ENCODE measurements at places on chromosomes 12 and 14.

DNA sequence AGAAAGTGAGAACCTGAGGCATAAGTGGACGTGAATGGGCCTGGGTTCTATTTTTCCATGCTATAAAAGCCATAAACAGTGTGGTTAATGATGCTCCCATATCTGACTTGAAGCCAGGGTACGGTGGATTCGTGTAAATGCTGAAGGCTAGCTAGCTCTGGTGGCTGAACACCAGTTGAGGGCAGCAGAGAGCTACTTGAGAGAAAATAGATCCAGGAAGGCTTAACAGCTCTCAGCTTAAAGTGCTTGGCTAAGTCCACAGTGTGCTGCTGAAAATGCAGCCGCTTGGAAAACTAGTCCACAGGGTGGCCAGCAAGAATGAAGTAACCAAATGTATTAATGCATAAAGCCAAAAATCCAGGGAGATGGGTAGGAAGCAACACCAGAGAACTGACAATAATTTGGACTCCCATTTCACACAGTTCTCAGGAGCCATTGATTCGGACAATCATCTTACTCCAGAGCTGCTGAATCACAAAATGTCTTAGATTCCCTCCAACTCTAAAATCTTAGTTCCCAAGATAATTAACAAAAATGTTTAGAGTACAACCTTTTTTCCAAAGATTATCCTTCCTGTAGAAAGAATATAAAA is 15.0 kb upstream of the FOXG1 start:
- peak; percentile 34 for DNase-seq

DNA sequence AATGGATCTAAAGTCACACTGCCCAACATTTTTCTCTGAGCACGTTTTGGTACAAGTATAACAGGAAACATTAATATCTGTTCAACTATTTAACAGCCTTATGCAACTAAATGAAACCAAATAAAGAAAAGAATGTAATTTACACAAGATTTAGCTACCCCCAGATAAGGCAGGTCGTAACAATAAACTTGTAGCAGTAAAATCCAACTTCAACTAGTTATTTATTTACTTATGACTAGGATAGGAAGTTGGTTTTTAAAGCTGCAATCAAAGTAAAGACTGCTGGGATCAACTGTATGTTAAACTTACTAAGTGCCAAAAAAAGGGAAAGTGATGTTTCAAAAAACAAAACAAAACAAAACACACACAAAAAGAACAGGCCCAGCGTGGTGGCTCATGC is 30.9 kb downstream of the FERMT2 start:
- DNase-seq = no peak

GRCh38 chr12:27293463-27293862 is 39.2 kb upstream of the BMAL2 start:
- no peak for DNase-seq

DNA sequence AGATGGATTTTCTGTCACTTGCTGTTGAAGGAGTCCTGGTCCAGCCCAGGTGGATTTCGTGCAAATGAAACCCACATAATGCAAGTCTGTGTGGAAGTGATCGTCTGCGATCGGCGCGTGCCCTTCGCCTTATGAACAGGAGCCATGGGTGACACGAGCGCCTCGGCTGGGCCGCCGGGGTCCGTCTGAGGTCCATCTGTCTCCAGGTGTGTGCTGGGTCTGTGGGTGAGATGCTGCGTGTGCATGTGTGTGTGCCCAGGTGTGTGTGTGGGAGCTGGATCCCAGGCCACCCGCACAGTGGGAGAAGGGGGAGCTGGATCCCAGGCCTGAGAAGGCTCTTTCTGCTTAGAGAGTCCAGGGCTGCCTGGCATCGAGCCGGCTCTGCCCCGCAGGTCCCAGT is 53.8 kb downstream of the GALNT9 start:
- no peak for DNase-seq

DNA sequence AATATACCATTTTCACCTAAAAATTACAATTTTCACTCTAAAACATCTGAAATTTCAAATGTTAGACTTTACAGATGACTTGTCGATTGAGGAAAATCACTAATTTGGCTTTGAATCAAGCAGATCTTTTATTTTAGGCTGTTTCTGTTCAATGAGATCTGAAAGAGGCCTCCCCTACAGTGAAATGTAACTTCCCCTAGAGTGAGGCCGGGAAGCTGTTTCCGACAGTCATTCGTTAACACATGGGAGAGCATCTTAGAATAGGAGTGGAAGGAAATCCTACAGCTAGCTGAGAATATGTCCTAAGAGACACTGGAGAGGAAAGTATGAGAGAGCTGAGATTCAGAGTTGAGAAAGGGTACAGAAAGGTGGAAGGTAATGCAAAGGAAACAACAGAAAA is 5.7 kb upstream of the C14orf93 start:
- no peak for DNase-seq

DNA sequence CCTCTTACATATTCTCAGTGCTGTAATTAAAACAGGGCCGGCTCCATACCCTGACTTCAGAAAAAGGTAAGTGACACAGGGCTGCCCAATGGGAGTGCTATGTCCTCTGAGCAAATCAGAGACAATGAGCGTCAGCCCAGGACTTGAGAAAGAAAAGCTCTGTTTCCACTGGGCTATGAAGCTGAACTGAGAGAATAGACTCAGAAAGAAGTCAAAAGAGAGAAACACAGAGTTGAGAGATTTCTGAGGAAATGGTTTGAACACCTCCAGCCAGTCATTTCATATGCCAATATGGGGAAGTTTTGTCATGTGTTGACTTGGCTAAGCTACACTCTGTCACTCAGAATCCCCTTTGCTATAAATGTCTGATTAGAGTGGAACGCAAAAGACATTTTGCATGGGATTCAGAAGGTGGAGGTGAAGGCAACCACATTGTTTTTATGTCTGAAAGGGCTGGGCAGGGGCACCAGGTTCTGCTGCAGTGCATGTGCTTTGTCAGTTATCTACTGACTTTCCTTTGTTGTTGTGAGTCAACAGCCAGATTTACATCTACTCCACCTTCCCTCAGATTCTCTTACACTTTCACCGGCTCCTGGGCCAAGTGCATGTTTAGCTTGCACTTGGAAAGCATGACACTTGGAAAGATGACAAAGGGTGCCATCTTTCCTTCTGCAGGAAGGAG is 313.3 kb downstream of the DUSP6 start:
- DNase-seq = no peak

- no peak for DNase-seq
These were observed 3.8 kb downstream of the PSMB5 start for GRCh38 chr14:23030936-23031335.

GRCh38 chr14:99274346-99275221 is 2.6 kb upstream of the BCL11B start:
- DNase-seq = peak; percentile 95

- DNase-seq = no peak
These were observed 134.6 kb downstream of the BTG1 start for GRCh38 chr12:92010853-92011701.

DNA sequence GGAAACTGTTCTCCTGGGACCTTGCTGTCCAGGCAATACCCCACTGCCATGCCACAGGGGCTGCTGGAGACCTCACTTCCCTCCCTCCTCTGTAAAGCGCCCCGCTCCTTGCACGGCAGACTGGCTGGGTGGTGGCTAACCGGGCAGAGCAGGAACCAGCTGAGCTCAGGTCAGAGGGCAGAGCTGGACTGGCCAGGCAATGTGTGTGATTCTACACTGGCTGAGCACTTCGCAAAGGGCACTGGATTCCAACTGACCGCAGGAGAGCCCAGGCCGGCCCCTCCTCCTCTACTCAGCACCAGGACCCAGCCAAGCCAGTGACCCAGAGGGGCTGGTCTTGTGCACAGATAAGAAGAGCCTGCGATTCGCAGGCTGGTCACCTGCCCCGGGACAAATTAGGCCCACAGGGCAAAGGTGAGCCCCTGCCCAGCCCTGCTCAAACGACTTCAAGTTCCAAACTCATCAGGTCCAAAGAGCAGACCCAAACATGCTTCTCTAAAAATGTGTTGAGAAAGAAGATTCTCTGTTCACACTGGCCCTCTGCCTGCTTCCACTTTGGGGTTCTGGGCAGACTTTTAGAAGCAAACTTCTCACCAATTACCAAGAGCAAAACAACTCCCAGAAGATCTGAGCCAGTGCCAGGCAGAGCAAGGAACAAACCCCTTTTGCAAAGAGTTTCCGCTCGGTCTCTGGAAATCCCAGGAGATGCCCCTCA is 54.9 kb upstream of the DIO3 start:
- no peak for DNase-seq

- DNase-seq = no peak
These were observed 53.8 kb upstream of the CCDC175 start for GRCh38 chr14:59630288-59630963.

DNA sequence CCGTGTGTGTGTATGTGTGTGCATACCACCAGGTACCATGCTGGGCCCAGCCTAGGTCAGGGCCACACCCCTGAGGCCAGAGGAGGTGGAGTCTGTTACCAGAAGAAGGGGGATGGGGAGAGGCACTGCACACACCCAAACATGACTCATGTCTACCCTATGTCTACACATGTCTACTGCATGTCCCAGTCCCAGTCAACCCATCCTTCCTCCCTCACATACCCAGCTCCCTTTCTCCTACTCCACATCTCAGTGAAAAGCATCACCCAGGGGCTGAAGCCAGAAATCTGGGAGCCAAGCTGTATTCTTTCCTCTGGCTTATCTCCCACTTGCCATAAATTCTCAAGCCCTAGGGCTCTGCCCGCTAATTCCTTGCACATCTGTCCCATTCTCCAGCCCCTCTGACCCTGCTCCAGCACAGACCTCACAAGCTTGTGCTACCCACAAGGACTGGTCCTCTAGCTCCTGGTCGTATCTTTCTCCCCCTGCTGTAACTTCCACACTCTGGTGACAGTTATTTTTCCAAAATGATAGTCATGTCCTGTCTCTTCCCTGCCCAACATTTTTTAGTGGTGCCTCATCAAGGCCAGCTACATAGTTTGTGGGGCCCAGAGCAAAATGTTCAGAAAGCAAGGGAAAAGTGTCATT is 18.0 kb upstream of the APPL2 start:
- peak; percentile 76 for DNase-seq

- no peak for DNase-seq
These were observed 19.9 kb downstream of the PPP2R5C start for GRCh38 chr14:101781240-101782061.

GRCh38 chr14:55571125-55571889 is 8.7 kb upstream of the KTN1 start:
- no peak for DNase-seq

DNA sequence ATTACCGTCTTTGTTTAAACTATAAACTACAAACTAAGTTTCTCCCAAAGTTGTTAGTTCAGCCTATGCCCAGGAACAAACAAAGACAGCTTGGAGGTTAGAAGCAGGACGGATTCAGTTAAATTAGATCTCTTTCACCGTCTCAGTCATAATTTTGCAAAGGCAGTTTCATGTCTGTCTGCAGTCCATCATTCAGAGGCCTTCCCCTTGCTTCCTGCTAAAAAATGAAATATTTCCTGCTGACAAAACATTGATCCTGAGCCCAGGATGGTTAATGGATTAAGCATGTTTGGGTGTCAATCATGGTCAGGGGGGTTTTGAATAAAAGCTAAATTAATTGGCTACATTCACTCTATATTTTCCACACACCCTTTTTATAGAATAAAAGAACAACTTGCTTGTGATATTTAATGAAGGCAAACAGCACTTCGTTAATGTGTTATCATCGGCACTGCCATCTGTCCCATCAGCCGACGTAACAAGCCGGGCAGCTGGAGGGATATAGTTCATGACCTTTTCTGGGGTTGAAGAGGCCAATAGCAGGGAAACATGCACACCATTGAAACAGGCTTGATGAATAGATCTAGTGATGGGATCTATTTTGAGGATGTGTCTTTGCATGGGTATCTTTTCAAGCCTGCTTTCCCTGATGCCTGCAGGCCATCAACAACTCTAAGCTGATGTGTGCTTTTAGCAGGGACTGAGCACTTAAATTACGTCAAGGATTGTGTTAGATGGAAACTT is 521.3 kb upstream of the TMEM132C start:
- no peak for DNase-seq

DNA sequence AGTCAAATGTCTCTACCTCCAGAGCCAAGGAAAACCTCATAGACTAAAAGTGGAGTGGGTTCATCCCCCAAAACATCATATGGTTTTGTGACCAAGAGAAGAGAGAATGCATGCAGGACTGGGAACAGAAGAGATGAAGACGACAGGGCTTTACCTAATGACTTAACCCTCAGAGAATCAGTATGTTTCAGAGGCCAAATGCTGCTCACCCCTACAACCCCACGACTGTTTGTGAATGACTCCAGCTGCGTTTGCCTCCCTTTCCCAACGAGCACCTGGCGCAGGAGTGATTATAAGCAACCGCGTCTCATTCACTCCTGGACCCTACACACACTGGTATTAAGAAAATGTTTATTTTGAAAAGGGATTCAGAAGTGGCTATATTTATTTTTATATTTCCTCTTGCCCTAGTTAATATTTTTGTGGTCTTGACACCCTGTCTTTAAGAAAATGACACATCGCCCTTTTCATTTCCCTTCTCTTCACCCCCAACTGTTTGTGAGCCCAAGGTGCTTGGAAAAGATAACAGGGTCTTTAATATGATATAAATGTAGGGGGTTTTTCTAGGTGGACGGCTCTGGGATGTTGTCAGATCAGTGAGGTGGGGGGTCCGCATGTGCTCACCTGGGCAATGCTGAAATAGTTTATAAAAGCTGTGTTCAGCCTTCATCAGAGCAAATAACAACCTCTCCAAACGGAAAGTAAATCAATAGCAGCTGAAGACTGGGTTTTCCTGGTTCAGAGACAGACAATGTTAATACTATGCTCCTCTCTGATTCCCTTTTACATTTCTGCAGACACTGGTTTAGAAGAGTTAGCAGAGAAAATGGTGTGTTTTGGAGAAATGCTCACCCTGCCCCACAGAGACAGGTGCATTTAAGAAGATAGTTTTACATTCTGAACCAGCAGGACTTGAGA is 77.7 kb downstream of the SLC15A4 start:
- no peak for DNase-seq

GRCh38 chr12:52401526-52401925 is 4.6 kb downstream of the KRT82 start:
- DNase-seq = no peak

GRCh38 chr14:58978343-58978742 is 210.1 kb upstream of the DAAM1 start:
- DNase-seq = peak; percentile 18
